NCI-H345 (cell line): ENCODE measurements at places on chromosomes 3 and 15.

GRCh38 chr3:124177071-124177470 is 185.1 kb upstream of the ROPN1 start:
- DNase-seq = no peak

DNA sequence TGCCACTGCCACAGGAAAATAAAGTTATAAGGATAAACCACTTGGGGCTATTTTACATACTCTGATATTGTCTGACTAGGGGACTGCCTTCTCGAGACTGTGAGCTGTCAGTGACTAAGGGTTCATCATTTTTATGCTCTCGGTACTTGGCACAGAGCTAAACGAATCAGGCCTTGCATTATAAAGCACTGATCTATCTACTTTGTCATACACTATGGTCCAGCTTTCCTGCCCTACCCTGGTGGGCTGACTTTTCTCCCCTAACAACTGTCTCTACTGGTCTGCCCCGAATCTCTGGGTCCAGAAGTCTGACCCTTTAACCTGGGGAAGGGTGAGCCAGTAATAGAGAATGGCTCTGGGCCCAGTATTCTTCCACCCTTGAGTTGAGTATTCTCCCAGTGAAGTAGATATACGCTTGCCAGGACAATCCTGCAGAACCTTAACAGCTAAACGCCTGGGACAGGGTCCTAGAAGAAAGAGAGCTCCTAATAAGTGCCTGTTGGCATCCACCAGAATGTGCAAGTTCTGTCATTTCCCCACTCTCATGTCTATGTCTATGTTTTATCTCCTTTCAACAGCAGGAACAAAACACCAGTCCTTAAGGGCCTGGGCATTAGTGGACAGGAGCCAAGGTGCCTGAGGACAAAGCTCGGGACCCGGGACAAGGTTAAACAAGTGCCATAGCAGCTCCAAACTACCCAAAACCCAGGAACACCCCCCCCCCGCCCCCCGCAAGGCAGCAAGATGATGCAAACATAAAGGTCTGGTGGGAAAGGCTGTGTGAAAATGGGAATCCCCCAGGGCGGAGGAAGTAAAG is 1.2 kb downstream of the LARP6 start:
- no peak for DNase-seq

- no peak for DNase-seq
Observed at GRCh38 chr3:183272791-183273190, 19.7 kb downstream of the B3GNT5 start.

- no peak for DNase-seq
Observed at GRCh38 chr15:91604122-91604521, 249.4 kb upstream of the SLCO3A1 start.

- no peak for DNase-seq
Observed at GRCh38 chr3:42476225-42477125, 26.0 kb upstream of the VIPR1 start.

GRCh38 chr3:71125738-71126137 is 457.8 kb downstream of the FOXP1 start:
- no peak for DNase-seq

DNA sequence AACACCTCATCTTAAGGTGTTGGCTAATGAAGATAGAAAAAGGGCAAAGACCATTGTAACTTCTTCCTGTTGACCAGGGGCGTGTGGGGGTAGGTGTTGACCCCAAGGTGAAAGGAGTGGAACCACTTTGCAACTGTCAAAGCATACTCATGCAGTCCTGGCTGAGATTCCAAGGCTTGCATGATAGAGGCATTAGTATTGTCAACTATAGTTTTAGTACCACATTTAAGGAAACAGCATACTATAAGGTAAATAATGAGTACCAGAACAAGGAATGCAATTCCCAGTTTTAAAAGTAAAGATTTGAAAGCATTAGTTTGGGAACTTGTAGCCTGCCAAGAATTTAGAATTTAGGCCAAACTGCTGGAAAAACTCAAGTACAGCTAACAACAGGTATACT is 27.8 kb upstream of the ADGRG7 start:
- no peak for DNase-seq

DNA sequence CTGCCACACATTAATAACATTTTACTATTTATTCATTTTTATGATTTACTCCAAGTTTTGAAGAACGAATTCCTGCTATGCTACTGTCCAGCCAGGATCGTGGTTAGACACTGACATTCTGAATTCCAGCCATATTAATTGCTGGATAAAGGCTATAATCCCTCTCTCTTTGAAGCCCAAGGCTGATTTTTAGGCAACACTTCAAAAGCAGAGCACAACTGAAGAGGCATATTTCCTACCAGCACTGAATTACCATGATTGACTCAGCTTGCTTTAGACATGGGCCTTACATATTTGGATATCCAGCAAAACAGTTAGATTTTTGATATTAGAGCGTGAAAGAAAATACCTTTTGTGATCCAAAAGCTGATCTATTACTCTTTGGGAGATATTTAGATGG is 205.0 kb downstream of the ZIC1 start:
- DNase-seq = no peak

DNA sequence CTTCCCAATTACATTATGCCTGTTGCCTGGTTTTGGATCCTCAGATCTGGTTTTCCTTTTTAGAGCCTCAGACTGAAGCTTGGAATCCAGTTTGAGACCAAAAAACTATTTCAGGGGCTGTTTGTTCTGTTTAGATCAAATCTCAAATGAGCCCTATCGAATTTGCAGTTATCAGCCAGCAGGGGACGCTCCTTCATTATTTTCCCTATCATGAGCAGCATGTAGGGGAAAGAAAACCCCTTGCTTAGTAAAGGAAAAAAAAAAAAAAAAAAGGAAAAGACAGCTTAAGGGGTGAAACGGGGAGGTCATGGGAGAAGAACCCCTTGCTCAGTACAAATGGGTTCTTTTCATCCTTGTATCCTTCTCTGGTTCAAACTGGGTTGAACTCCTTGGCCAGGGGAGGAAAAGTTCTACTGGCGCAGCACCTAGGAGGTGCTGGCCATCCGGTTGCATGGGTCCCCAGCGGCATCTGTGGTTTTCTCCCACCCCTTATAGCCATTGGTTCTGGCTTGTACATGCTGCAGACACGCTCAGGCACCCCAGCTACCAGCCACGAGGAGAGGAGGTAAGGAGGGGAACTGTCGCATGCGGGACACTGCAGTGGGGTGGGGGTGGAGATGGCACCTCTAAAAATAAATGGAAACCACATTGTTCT is 1375.1 kb upstream of the ALCAM start:
- no peak for DNase-seq

DNA sequence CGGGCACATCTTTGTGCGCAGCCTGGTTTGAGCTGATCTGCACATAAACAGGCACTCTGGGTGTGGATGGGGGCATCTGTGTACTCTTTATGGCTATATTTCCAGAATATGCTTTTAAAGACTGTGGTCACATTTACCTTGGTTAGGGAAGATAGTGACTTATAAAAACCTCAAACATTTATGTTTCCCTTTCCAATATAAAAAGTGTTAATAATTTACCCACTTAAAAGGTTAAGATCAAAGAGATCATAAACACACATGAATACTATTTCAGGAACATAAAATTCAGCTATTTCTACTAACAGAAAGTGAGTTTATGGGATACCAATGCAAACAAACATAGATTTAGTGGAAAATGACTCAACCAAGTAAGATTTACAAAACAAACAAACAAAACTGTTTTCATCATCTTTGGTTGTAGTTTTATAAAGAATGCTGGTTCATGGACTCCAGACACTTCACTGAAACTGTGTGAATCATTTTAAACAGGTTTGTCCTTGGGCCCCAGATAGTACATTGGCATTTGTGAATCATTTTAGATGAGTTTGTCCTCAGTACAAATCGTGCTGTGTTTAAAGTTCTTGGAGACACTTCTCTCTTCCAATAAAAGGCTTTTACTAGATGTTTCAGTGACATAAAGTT is 253.5 kb upstream of the CTDSPL start:
- no peak for DNase-seq

DNA sequence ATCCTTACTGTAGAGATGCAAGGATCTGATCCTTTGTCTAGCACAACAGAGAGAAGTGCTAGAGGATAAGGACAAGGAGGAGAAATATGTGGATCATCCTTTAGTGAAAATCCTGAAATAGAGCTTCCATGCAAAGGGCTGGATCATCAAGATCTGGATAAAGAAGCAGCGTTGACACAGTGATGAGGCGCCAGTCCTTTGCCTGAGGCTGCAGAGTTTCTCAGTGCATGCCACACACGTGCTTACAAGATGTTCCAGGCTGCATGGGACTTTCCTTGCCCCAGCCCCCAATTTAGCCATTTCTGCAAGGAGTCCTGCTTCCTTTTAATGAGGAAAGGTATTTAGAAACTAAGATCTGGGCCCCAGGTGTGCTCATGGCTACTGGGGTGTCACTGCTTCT is 7.2 kb upstream of the ABTB1 start:
- no peak for DNase-seq

DNA sequence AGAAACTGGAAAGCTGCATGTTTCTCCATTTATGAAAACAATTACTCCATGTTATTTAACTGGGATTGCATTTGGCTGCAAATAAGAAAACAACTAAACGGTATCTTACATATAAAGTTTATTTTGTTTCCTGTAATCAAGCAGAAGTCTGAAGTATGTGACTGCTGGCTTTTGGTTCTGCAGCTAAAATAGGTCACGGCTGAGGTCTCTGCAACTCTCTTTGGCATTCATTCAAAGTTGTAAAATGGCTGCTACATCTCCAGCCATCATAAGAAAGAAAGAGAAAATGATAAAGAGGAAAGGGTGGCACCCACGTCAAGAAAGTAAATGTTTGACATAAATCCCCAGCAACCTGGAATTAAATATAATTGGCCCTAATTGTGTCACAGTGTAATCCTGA is 406.1 kb downstream of the TBC1D5 start:
- no peak for DNase-seq

- no peak for DNase-seq
Observed at GRCh38 chr3:16073203-16073602, 101.3 kb upstream of the GALNT15 start.

- DNase-seq = no peak
Observed at GRCh38 chr3:7953449-7954014, 548.1 kb upstream of the LMCD1 start.

DNA sequence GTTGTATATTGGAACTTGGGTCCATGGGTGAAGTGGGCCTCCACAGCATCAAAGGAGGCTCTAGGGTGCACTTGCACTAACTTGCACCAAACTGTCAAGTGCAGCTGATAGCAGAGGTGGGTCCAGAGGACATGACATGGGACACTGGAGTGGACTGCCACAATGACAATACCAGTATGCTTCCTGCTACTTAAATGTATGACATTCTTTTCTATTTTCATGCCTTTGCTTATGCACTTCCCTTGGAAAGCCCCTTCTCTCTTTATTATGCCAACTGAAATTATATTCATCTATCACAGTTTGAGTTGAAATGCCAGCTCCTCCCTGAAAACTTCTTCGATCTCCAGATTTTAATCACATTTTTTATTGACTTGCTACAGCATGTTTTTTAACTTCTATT is 101.8 kb downstream of the CFAP20DC start:
- no peak for DNase-seq

GRCh38 chr3:127192576-127193232 is at the start of gene PRR23E:
Gene PRR23E (plus strand): TSS chr3:127193131. CDS start chr3:127196686, 3,555 bp downstream.
- no peak for DNase-seq
